MCF 10A (cell line): ENCODE measurements at places on chromosomes 6 and 20. TPM values are rescaled to one million over a fixed set of nuclear protein-coding genes. Genes with fewer than 3 reads are reported as not detected.

The ABHD16B gene
- total RNA-seq: not detected in 2 replicates

DNA sequence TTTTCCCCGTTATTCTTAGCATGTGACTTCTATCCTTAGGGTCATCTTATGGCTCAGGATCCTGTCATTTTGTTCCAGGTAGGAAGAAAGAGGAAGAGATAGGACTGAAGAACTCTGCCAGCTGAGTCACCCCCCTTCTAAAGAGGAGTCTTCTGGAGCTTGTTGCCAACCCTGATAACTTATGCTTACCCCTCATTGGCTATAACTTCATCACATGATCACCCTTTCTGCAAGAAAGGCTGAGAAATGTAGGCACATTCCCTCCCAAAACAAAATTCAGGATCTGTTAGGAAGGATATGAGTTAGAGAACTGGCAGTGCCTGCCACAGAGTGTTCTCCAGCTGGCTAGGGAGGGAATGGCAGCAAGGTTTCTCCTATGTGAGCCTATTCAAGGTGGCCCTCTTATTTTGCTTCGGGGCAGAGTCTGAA is 35.6 kb downstream of the ARFGEF2 start:
- H3K4me1 ChIP-seq: no peaks in the 10 kb centered on the region
- no peak overlapping the region for H3K27ac ChIP-seq
- no peak for DNase-seq
- H3K27me3 ChIP-seq: no peaks in the 10 kb centered on the region
- H3K4me3 ChIP-seq: no peak overlapping the region

GRCh38 chr20:45701104-45701503 is 734 bp upstream of the WFDC13 start:
- no peaks in the 10 kb centered on the region for H3K4me1 ChIP-seq
- no peak overlapping the region for H3K27ac ChIP-seq
- no peak for DNase-seq
- H3K27me3 ChIP-seq: peaks cover 32% of the 10 kb centered on the region
- no peaks in the 10 kb centered on the region for H3K36me3 ChIP-seq

DNA sequence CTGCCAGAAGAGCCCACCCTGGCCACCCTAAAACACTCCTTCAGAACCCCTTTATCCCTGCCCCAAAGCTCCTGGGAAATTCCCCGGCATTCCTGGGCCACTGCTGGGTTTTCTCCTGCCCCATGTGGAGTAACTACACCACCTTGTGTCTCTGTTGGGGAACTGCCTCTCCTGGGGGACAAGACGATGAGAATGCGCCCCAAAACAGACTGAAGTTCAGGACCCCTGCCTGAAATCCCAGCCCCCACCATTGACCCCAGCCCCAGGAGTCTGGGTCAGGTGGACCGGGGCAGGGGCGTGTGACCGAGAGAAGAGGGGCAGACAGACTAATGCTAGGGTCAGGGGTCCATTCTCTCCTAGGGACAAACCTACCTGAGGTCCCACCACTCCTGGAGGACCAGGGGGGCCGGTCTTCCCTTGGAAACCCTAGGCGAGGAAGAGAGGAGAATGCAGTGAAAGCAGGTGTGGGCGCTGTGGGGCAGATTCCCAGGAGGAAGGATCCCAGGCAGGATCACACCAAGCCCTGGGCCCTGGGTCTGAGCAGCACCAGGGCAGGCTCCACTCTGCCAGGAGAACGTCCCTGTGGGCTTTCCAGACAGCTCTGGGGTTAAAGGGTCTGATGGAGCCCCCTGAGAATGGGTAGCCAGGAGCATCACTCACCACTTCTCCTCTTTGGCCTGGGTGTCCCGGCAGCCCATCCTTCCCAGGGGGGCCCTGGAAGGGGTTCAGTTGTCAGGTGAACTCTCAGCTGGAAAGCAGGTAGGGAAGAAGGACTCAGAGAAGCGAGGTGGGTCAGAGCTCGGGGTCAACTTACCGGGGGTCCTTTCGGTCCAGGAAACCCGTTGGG is 19.4 kb downstream of the COL11A2 start:
- no peaks in the 10 kb centered on the region for H3K36me3 ChIP-seq
- H3K4me1 ChIP-seq: no peaks in the 10 kb centered on the region
- H3K27ac ChIP-seq: no peak overlapping the region
- H3K27me3 ChIP-seq: peaks cover 24% of the 10 kb centered on the region
- no peak overlapping the region for H3K4me3 ChIP-seq

DNA sequence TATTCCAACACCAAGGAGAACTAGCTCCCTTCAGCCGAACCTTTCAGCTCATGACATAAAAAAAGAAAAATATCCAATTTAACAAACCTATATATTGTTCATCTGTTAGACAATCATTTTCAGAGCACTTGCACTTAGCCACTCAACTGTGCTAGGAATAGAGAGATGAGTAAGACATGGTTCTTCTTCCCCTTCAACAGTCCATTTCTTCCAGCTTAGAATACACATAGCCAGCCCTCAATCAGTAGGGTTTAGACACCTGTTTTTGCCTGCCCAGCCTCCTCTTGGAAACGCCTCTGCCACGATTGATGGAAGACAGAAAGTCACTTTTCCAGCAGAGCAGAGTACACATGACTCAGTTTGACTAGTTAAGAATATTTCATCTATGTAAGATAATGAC is 21.8 kb downstream of the ADNP start:
- peaks cover 29% of the 10 kb centered on the region for H3K4me1 ChIP-seq
- H3K36me3 ChIP-seq: peaks cover 54% of the 10 kb centered on the region
- no peak for DNase-seq
- H3K27ac ChIP-seq: no peak overlapping the region
